GM13977 (cell line): ENCODE measurements at places on chromosomes 5 and 9.
A peak's percentile ranks its signal among the peaks of the same experiment; 100 is the strongest.

- peak; percentile 10 for DNase-seq
These were observed 460 bp upstream of the ACO1 start for GRCh38 chr9:32384002-32384363.

DNA sequence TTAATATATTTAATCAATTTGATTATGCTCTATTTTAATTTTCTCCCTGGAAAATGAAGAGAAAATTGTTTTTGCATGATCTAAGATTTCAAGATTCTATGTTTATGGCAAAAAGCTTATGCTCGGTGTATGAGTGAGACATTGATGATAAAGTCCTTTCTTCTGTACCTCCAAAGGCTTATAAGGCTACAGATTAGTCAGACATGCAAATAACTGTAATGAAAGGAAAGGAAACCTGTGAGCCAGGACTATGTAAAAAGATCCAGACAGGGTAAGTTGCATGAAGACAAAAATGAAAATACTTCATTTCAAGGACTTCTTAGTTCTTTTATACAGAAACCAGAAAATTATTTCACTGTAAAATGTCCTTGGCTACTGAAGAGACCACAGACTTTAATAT is 52.2 kb upstream of the EDIL3 start:
- DNase-seq = no peak

GRCh38 chr9:133129001-133129795 is 8.2 kb upstream of the RALGDS start:
- no peak for DNase-seq

- no peak for DNase-seq
These were observed 46.5 kb upstream of the ZFR start for GRCh38 chr5:32490972-32491557.
